ENCODE measurements at places on chromosomes 2 and 18.

GRCh38 chr2:104867813-104868504, 14.0 kb downstream of the POU3F3 start:
- no peak for DNase-seq

DNA sequence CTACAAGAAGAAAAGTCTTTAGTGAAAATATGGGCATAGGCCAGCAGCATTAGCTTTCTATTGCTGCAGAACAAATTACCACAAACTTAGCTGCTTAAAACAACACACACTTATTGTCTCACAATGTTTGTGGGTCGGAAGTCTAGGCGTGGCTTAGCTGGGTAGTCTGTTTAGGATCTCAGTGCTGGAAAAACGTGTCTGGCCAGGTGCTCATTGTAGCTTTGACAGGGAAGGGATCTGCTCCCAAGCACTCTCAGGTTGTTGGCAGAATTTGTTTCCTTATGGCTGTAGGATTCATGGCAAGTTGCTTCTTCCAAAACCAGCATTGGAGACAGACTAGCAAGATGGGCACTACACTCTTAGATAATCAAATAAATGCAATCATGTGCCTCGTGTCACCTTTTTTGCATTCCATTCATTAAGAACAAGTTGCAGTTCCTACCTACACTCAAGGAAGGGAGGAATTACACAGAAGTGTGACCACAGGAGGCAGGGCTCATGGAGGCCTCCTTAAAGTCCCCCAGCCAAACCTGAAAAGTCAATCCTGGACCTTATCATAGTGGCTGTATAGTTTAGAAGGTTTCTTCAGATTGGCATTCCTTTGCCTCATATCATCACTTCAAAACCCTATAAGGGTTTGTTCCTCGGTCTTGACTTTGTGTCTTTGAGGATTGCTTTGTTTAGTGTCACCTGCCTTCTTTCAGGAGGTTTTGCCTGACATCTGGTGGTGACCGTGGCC, 17.3 kb downstream of the MRPL30 start:
- no peak for DNase-seq

DNA sequence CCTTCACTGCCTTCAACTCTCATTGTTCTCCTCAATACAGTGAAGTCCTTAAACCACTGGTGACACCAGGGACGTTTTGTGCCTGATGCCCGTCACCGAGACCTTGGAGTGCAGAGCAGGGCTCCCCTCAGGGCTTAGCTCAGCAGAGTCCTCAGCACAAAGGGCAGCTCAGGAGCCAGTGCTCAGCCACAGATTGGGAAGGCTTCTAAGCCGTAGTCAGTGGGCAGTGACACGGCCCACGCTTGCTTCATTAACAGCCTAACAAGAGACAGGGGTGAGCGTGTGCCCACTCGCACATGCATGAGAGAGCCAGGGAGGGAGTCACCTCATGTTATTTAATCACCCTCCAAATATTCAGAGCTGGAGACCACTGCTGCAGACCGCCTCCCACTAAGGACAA, 137.5 kb downstream of the SH3RF3 start:
- no peak for DNase-seq

DNA sequence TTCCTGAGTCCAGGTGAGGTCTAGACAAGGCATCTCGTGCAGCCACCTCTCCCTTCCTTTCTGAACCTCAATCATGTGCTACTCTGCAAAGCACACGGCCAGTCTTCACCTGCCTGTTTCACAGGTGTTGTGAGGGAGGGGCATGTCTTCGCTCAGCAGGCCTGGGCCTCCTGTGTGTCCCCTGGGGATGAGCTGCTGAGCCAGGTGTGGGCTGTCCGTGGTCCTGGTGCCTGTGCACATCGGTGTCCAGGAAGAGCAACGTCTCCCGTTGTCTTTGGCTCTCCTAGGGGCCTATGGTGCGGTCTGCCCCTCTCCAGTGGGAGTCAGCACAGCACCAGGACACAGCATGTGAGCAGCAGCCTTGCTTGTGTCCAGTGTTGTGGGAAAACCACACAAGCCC, 16.7 kb downstream of the ARHGEF4 start:
- no peak for DNase-seq

DNA sequence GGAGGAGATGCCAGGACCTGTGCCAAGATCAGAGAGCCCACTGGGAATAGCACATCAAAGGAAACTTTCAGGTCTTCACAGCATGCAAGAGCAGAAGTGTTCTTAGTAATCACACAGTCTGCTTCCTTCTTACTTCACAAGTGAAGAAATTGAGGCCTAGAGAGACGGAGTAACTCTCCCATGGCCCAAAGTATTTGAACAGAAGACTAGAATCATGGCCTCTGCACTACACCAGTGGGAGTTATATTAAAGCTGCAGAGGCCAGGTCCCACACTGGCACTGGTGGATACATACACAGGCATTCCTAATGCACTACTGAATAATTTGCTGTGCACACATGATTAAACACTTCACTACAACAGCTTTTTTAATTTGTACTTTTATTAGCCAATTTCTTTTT, 107.6 kb upstream of the RMP24 start:
- DNase-seq, result no peak

DNA sequence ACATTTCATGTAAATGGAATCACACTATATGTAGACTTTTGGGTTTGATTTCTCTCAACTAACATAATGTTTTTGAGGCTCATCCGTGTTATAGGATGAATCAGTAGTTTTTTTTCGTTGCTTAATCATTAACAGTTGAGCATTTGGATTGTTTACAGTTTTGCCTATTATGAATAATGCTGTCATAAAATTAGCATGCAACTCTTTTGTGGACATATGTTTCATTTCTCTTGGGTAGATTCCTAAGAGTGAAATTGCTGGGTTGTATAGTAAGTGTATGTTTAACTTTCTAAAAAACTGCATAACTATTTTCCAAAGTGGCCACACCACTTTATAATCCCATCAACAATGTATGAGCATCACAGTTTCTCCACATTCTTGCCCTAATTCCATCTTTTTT, 7.7 kb upstream of the RHBDD1 start:
- DNase-seq, result no peak

GRCh38 chr2:1569879-1570450, 156.7 kb downstream of the TPO start:
- DNase-seq, result no peak

DNA sequence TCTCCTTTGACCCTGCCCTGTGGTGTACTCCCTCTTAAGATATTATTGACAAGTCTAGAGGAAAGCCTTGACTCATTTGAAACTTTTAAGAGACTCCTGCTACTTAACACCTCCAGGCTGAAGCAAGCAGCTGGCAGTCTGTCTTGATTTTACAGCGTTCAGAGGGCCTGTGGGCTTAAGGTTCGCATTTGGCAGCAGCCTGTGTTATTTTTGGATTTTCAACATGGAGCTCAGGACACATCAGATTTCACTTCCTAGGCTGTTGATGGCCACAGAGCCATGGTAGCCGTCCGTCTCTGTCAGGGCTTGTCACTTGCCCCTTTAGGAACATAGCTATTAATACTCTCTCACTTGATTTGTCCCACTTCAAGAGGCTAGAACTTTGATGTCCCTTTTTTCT, 73.6 kb downstream of the VWA3B start:
- no peak for DNase-seq

GRCh38 chr2:160667811-160668210, 174.2 kb upstream of the RBMS1 start:
- no peak for DNase-seq

DNA sequence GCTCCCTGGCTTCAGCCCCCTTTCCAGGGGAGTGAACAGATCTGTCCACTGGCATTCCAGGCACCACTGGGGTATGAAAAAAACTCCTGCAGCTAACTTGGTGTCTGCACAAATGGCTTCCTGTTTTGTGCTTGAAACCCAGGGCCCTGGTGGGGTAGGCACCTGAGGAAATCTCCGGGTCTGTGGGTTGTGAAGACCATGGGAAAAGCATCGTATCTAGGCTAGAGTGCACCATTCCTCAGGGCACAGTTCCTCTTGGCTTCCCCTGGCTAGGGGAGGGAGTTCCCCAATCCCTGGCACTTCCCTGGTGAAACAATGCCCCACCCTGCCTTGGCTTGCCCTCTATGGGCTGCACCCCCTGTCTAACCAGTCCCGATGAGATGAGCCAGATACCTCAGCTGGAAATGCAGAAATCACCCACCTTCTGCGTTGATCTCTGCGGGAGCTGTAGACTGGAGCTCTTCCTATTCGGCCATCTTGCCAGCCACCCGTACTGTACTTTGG, 34.1 kb downstream of the TFPI start:
- no peak for DNase-seq

DNA sequence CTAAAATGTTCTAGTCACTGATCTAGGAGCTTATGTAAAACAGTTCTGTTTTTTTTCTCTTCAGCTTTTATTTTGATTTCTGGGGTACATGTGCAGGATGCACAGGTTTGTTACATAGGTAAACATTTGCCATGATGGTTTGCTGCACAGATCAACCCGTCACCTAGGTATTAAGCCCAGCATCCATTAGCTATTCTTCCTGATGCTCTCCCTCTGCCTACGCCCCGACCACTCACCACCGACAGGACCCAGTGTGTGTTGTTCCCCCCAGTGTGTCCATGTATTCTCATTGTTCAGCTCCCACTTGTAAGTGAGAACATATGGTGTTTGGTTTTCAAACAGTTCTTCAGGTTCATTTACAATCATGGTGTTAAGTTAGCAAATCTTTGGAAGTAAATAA, 84.8 kb upstream of the PROKR1 start:
- DNase-seq, result no peak

DNA sequence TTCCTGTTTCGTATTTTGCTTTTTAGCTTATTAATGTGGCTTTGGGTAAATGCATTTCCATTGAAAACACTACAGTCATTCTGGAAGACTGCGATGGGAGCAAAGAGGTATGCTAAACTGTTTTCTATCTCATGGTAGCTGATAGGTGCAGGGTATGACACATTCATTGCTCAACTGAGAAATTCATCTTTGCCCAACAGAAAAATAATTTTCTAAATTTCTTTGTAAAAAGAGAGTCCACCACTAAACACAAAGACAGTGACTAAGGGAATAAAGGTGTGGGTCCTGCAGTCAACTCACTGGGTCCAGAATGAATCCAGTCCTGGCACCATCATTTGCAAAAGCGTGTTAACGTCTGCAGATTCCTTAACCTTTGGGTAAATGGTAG, 19.9 kb downstream of the ERMN start:
- no peak for DNase-seq

- no peak for DNase-seq
Observed at GRCh38 chr2:127644066-127645025, 1.6 kb upstream of the GPR17 start.

DNA sequence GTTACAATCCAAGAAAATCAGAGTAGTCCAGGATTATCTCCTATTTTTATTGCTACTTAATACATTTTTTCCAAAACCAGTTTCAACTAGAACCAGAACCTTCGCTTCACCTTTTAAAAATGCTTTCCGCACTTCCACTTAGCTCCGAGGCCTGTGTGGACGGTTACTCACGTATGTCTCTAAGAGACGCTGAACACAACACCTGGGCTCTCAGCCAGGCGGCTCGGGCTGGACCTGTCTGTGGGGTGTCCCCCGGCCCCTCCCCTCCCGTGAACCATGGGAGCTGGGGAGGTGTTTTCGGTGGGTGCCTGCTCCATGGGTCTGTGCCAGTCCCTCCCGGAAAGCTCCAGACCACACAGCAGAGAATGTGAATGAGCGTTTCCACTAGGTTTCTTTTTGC, 223.8 kb downstream of the GLI2 start:
- no peak for DNase-seq

DNA sequence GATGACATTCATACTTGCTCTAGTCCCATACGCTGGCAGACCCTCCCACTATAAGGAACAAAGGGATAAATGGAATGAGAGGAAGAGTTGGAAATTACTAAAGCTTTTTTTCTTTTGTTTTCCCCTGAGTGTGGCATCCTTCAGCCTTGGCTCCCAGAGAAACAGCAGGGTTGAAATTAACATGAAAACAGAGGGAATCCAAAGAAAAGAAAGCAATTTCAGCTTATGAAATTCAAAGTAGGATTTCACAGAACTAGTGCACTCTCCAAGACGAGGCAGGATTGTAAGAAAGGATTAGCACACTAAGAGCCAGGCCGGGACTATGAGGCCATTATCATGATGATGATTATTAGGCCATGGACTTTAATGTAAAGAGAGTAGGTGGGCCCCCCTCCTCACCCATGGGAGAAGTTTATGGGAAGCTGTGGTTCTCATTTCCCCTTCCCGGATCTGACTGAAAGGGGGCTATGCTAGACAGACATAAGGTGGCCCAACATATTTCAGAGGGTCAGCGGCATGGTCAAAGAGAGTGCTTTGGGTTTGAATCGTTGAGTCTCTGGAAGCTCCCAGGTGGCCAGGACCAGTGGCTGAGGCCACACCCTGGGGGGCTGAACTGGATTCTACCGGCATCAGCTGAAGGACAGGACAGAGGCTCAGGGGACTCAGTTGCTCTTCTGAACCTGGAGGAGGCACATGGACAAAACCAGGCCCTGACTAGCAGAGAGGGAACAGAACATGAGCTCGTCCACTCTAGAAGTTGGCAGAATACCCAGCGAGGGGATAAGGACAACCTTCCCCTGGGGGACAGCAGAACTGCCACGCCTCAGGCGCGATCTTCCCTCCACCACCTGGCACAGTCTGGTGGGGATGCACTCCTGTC, 100.1 kb upstream of the ARL4C start:
- no peak for DNase-seq

- DNase-seq, result no peak
Observed at GRCh38 chr2:85160966-85161960, 28.1 kb downstream of the TCF7L1 start.

DNA sequence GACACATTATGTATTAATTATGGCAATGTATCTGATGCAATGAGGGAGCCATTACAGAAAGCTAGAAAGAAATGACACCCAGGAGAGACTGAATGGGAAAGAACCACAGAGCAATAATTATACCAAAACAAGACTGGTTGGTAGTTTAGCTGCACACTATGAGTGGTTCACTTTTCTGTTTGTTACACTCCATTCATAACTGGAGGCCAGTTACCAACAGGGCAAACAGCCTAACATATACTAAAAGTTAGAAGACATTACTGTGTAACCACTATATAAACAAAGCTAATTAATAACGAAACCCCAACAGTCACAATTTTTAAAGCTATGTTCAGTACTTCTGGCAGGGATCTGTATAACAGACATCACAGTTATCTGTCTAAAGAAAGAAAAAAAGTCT, 49.4 kb downstream of the NBAS start:
- DNase-seq, result no peak

DNA sequence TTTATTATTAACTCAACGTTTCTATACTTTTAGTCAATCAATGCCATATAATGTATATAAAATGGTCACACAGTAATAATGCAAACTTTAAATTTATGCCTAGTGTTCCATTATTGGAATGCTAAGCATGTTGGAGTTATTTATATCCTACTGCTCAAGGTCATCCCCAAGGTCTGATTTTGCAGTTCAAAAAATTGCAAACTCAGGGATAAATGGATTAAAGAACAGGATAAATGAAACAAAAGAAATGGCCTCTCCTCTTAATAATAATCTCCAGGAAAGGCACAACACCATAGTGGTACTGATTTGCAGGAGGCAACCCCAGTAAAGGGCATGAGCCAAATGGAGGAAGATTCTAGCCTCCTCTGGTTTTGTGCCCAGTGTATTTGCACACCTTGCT, 436.4 kb downstream of the EPHA4 start:
- DNase-seq, result no peak
